Pancreas (tissue), 10 donors: ENCODE measurements at places on chromosomes 6 and 20. TPM values are rescaled to one million over a fixed set of nuclear protein-coding genes. Genes with fewer than 3 reads are reported as not detected.

GRCh38 chr6:29943053-29943966 is 978 bp downstream of the HLA-A start:
- no peak overlapping the region for H3K27ac ChIP-seq
- no peaks in the 10 kb centered on the region for H3K4me1 ChIP-seq

DNA sequence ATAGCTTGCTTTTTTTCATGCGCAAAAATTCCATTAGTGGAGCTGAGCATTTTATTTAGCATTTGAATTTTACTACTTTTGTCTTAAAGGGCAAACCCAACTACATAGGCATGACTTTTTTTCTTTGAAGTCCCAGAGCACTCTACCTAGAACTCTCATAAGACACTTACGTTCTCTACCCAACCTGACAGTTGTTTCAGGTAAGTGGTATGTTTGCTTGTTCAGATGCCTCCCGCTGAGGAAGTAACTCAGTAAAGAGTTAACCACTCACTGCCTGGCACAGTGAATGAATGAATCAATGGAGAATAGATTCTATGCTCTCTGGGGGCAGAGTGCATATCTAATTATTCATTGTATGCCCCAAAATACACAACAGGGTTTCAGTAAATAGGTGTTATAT is 212.3 kb upstream of the PRDM1 start:
- no peaks in the 10 kb centered on the region for H3K4me1 ChIP-seq
- no peak overlapping the region for H3K27ac ChIP-seq
- H3K4me3 ChIP-seq = no peak overlapping the region

GRCh38 chr6:72742001-72742673 is 120.3 kb downstream of the KCNQ5 start:
- DNase-seq = no peak
- H3K4me3 ChIP-seq = no peak overlapping the region
- no peaks in the 10 kb centered on the region for H3K4me1 ChIP-seq

GRCh38 chr6:88246654-88247053 is 80.5 kb upstream of the CNR1 start:
- H3K27me3 ChIP-seq = no peaks in the 10 kb centered on the region
- no peak overlapping the region for H3K27ac ChIP-seq
- no peak overlapping the region for H3K4me3 ChIP-seq

- no peaks in the 10 kb centered on the region for H3K36me3 ChIP-seq
- no peak for DNase-seq
- H3K4me3 ChIP-seq = no peak overlapping the region
- H3K27ac ChIP-seq = no peak overlapping the region
These were observed 193.7 kb downstream of the TFAP2A start for GRCh38 chr6:10221178-10221577.

DNA sequence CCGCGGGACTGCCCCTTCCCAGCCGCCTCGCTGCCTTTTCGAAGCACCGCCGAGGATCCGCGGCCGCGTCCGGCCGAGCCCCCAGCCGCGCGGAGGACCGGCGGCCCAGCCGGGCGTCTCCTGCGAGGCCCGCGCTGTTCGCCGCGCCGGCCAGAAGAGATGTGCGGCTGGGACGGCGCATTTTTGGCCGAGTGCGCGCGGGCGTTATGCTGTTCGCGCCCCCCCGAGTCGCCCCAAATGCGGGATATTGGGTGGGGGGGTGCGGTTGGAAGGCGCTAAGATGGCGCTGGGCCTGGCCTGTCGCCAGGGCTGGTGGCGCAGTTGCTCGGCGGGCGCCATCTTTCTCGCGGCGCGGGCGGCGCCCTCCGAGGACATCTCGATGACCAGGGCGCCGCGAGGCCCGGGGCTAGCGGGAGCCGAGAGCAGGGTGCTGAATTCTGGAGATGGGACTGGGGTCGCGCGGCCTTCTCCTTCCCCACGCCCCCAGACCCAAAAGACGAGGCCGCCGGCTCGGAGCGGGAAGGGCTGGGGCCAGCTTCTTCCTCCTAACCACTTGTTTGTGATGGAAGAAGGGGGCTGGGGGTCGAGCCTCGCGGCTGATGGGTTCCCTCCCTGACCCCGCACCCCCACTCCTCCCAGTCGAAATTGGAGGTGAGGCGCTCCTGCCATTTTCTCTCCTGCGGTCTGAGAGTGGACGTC is 1.5 kb downstream of the BICRAL start:
- no peaks in the 10 kb centered on the region for H3K27me3 ChIP-seq
- peak; percentile 88 for DNase-seq
- H3K27ac ChIP-seq = peak overlapping the region; percentile 100
- H3K4me1 ChIP-seq = peaks cover 7% of the 10 kb centered on the region
- H3K4me3 ChIP-seq = peak overlapping the region; percentile 97

GRCh38 chr6:15810618-15811017 is 147.8 kb upstream of the DTNBP1 start:
- no peaks in the 10 kb centered on the region for H3K36me3 ChIP-seq
- H3K27ac ChIP-seq = no peak overlapping the region
- H3K4me1 ChIP-seq = no peaks in the 10 kb centered on the region
- no peaks in the 10 kb centered on the region for H3K27me3 ChIP-seq
- H3K4me3 ChIP-seq = no peak overlapping the region

GRCh38 chr6:22980446-22980845 is 411.1 kb downstream of the HDGFL1 start:
- no peak overlapping the region for H3K27ac ChIP-seq
- no peak for DNase-seq
- H3K27me3 ChIP-seq = no peaks in the 10 kb centered on the region
- no peaks in the 10 kb centered on the region for H3K4me1 ChIP-seq
- no peak overlapping the region for H3K4me3 ChIP-seq
- no peaks in the 10 kb centered on the region for H3K36me3 ChIP-seq

DNA sequence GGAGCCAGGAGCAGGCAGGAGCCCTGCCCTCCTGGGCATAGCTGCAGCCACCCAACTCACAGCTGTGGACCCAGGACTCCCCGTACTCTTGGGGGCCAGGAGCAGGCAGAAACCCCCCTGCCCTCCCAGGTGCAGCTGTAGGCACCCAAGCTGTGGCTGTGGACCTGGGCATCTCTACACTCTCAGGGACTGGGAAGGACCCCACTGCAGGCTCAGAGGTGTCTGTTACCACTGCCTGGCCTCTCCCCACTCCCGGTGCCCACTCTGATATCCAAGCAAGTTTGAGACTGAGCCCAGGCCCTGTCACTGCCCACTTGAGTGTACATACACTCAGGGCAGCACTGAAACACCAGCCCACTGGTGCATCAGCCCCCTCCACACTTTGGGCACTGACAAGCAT is 193.5 kb upstream of the MANEA start:
- no peak for DNase-seq
- no peaks in the 10 kb centered on the region for H3K4me1 ChIP-seq
- no peaks in the 10 kb centered on the region for H3K27me3 ChIP-seq

- H3K27me3 ChIP-seq = no peaks in the 10 kb centered on the region
- H3K4me3 ChIP-seq = no peak overlapping the region
- no peak for DNase-seq
- no peak overlapping the region for H3K27ac ChIP-seq
These were observed 286.2 kb downstream of the DHX35 start for GRCh38 chr20:39248171-39248861.

DNA sequence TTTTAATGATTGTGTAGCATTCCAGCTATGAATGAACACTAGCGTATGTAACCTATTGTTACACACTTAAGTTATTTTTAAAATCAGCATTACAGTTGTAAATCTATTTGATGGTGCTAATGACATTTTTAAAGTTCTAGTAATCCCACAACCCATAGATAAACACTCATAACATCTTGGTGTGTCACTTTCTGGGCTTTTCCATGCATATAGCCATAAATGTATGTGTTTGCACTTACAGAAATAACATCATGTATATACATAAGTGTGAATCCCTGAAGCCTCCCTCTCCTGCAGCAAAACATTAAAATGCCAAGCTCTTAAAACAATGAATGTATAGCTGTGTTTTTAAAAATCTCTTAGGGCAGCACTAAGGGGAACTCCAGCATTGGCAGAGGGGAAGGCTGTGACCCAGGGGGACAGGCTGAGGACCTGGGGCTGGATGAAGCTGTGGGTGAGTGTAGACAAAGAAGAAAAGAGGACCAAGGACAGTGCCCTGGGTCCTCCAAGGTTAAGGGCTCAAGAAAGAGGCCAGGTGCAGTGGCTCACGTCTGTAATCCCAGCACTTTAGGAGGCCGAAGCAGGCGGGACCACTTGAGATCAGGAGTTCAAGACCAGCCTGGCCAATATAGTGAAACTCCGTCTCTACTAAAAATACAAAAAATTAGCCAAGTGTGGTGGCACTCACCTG is 929 bp upstream of the CENPB start:
- no peaks in the 10 kb centered on the region for H3K27me3 ChIP-seq
- H3K27ac ChIP-seq = no peak overlapping the region
- no peak overlapping the region for H3K4me3 ChIP-seq

GRCh38 chr6:139028215-139028657 is 309 bp upstream of the ABRACL start:
- DNase-seq = no peak
- H3K36me3 ChIP-seq = no peaks in the 10 kb centered on the region
- peak overlapping the region; percentile 66 for H3K4me3 ChIP-seq
- no peaks in the 10 kb centered on the region for H3K4me1 ChIP-seq
- H3K27me3 ChIP-seq = no peaks in the 10 kb centered on the region

- no peaks in the 10 kb centered on the region for H3K27me3 ChIP-seq
- peak overlapping the region; percentile 88 for H3K27ac ChIP-seq
- DNase-seq = peak; percentile 89
- H3K36me3 ChIP-seq = no peaks in the 10 kb centered on the region
These were observed 477 bp upstream of the LZTS3 start for GRCh38 chr20:3173610-3174441.

DNA sequence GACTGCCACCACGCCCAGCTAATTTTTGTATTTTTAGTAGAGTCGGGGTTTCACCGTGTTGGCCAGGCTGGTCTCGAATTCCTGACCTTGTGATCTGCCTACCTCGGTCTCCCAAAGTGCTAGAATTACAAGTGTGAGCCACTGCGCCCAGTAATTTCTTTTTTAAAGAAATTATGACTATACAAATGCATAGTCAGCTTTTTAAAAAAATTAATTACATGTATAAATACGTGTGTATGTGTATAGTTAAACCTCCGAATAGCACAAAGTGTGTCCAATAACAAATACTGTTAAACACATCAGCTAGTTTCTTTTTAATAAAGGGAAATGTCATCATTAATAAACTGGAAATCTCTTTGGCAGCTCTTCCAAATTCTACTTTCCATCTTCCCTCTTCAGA is 135.5 kb upstream of the SALL4 start:
- no peak for DNase-seq
- no peaks in the 10 kb centered on the region for H3K36me3 ChIP-seq
- no peak overlapping the region for H3K4me3 ChIP-seq
- no peaks in the 10 kb centered on the region for H3K4me1 ChIP-seq
- no peaks in the 10 kb centered on the region for H3K27me3 ChIP-seq

GRCh38 chr20:36318166-36318565 is 12.0 kb downstream of the DLGAP4 start:
- DNase-seq = peak; percentile 21
- H3K4me3 ChIP-seq = no peak overlapping the region
- no peaks in the 10 kb centered on the region for H3K36me3 ChIP-seq
- H3K27ac ChIP-seq = no peak overlapping the region

GRCh38 chr20:11368499-11368898 is 549.2 kb upstream of the BTBD3 start:
- no peaks in the 10 kb centered on the region for H3K27me3 ChIP-seq
- no peaks in the 10 kb centered on the region for H3K4me1 ChIP-seq
- DNase-seq = no peak
- no peak overlapping the region for H3K4me3 ChIP-seq

DNA sequence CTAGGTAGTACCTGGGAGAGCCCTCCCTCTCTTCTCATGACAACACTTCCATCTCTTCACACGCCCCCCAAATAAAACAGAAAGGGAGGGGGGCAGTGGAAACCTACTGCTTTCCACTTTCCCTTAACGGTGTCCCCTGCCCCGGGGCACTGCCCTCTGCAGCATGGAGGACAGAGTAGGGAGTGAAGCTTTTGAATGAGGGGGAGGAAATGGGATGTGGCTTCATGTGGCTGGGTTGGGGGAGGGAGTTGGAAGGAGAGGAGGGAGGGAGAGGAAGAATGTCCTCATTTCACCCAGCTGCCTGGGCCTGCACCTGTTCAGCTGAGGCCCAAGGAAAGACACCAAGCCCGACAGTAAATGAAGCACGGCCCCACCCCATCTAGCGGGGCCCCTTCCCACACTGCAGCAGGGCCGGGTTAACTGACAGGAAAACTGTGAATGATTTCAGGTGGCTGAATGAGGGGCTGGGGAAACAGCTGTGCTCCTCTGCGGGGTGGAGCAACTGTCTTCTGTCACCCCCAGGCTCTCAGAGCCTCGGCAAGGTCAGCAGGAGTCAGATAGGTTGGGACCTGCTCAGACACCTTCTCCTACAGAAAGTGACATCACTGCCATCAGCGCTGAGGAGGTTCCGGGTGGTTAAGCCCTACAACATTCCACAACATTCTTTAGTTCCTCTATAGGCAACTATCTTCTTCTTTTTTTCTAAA is 40.0 kb upstream of the TAF8 start:
- H3K27ac ChIP-seq = no peak overlapping the region
- H3K27me3 ChIP-seq = no peaks in the 10 kb centered on the region
- H3K4me3 ChIP-seq = no peak overlapping the region
- no peak for DNase-seq

GRCh38 chr6:1615853-1616420 is 6.2 kb downstream of the FOXC1 start:
- H3K36me3 ChIP-seq = no peaks in the 10 kb centered on the region
- no peaks in the 10 kb centered on the region for H3K27me3 ChIP-seq
- no peak overlapping the region for H3K27ac ChIP-seq
- no peak overlapping the region for H3K4me3 ChIP-seq

DNA sequence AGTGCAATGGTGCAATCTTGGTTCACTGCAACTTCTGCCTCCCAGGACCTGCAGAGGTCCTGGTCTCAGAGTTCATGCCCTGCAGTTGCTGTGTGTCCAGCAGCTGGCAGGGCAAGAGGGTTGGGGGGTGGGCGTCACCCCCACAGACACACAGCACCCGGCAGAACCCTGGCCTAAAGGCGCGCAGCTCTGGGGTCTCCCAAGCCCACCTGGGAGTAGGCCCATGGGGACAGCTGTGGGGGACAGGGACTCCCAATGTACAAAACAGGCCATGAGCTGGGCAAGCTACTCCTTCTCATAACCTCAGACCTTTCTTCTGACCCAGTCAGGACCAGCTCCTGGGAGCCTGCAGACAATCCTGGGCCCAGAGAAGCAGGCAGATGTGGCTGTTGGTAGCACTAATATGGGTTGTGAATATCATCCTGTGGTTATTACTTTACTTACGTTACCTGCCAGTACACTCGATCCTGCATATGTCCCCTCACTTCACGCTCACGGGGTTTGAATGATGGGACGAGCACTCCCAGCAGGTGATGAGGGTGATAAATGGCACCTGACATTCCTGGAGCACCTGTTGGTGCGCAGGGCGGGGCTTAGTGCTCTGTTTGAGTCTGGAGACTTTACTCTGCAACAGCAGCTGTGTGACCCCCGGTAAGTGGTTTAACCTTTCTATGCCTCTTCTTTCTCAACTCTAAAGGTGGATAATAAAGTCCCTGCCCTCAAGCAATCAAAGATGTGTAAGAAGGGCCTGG is 39.9 kb upstream of the SULF2 start:
- DNase-seq = no peak
- no peak overlapping the region for H3K4me3 ChIP-seq
- no peak overlapping the region for H3K27ac ChIP-seq
- H3K27me3 ChIP-seq = no peaks in the 10 kb centered on the region

RIPK1 gene
- total RNA-seq = 9.0 TPM

WFDC5 gene
- total RNA-seq = not detected

TENT5A gene
- 7.7 TPM for total RNA-seq

RIPPLY2 gene
- 0.89 TPM for total RNA-seq

TSHZ2 gene
- total RNA-seq = 2.2 TPM

EDN1 gene
- 14.8 TPM for total RNA-seq
